Stimulated activated CD4-positive, alpha-beta T cell treated with anti-CD3 and anti-CD28 coated beads, Interleukin-1b, Interleukin-23, amount 100 ng/mL, for 24 hours (primary cell): ENCODE measurements at places on chromosomes 1 and 21.

GRCh38 chr1:110065841-110066240 lies 4.6 kb downstream of the ALX3 start:
- no peak for DNase-seq

GRCh38 chr21:42143111-42143510 lies 72.0 kb downstream of the UMODL1 start:
- no peak for DNase-seq

GRCh38 chr1:112346801-112347350 lies 49.1 kb upstream of the CTTNBP2NL start:
- DNase-seq = no peak

DNA sequence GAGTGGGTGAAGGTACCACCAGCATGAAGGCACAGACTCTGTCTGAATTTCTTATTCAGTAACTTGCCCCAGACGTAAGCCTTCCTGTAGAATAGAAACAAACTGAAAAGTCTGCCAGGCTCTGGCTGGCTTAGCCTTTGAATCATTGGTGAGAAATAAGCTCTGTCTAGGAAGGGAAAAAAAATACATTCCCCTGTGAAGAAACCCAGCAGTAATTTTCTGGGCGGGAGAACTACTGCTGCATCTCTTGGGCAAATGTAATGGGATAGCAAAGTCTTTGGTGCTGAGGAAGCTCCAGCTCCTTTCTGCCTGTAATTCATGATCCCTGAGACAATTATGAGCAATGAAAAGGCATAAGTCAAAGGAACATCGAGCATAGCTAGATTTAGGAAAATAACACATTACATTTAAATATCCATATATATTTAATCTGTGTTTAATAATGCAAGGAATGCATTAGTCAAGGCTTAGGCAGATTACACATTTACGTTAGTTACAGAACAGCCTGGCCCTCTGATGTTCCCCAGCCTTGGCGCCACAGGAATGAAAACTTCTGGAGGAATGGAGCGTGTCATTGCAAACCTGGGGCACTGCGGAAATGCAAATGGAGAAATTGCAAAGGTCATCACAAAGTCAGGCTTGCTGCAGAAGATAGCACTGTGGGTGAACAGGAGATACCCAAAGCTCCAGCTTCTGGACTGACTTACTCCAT lies 216.3 kb upstream of the CAMK1G start:
- no peak for DNase-seq

GRCh38 chr1:158289811-158290210 lies at the start of gene CD1C:
Gene CD1C (plus strand): TSS chr1:158289923. CDS start chr1:158290065, 142 bp downstream.
- no peak for DNase-seq

- no peak for DNase-seq
Measured at GRCh38 chr1:172931761-172932160, 119.0 kb downstream of the TNFSF18 start.

DNA sequence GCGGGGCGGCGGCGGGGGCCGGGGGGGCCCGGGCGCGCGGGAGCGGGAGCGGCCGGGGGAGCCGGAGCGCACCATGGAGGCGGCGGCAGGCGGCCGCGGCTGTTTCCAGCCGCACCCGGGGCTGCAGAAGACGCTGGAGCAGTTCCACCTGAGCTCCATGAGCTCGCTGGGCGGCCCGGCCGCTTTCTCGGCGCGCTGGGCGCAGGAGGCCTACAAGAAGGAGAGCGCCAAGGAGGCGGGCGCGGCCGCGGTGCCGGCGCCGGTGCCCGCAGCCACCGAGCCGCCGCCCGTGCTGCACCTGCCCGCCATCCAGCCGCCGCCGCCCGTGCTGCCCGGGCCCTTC lies 546 bp downstream of the SKI start:
- no peak for DNase-seq

- no peak for DNase-seq
Measured at GRCh38 chr1:9890224-9890731, 19.8 kb downstream of the CTNNBIP1 start.

GRCh38 chr1:82299656-82300055 lies 498.9 kb downstream of the ADGRL2 start:
- no peak for DNase-seq

DNA sequence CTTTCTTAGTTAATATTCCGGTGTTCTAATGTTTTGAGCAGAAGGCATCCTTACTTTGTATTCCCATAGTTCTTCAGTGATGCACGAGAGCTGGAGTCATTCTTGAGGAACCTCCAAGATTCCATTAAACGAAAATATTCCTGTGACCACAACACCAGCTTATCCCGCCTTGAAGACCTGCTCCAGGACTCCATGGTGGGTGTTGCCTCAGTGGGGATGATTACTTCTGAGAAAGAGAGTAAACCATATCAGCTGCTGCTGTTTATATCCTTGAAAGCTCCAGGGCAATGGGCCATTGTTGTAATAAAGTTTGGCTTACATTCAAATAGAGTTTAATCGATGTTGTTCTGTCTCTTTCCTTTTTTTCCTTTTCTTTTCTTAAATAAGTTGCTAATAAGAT lies 93.1 kb downstream of the MACF1 start:
- DNase-seq = no peak

- no peak for DNase-seq
Measured at GRCh38 chr1:49728377-49728776, 295.4 kb downstream of the AGBL4 start.

GRCh38 chr1:10682449-10683309 lies 113.8 kb downstream of the CASZ1 start:
- DNase-seq = no peak

DNA sequence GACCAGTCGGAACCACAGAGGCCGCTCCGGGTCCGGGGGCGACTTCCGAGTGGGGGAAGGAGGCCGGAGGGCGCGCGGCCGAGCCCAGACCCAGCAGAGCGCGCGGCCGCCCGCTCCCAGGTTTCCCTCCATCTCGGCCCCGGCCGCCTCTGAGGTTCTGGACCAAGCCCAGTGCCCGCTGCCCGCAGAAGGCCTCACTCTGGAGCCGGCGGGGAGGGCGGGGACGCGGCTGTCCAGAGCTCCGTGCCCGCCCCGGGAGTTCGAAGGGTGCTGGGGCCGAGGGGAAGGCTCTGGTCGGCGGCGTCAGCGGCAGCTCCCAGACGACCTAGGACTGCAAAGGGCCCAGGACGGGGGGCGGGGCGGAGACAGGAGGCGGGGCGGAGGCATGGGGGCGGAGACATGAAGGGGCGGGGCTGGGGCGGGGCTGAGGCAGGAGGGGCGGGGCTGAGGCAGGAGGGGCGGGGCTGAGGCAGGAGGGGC lies 48.0 kb upstream of the SLC19A1 start:
- DNase-seq = peak; percentile 59

DNA sequence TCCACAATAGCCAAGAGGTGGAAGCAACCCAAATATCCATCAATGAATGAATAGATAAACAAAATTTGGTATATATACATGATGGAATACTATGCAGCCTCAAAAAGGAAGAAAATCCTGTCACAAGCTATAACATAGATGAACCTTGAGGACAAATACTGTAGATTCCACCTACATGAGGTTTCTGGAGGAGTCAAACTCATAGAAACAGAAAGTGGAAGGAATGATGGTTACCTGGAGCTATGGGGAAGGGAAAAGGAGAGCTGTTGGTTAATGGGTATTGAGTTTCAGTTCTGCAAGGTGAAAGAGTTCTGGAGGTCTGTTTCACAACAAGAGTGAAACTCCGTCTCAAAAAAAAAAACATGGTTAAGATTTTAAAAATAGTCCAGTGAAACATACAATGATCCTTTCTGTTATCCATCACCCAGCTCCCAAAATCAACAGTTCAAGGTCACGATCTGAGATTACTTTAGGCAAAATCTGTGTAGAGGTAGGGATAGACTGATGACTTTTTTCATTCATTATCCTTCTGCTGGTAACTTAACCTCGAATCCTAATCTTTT lies 80.8 kb upstream of the HNRNPU start:
- no peak for DNase-seq

GRCh38 chr1:145786271-145786670 lies 37.6 kb downstream of the RNF115 start:
- no peak for DNase-seq

DNA sequence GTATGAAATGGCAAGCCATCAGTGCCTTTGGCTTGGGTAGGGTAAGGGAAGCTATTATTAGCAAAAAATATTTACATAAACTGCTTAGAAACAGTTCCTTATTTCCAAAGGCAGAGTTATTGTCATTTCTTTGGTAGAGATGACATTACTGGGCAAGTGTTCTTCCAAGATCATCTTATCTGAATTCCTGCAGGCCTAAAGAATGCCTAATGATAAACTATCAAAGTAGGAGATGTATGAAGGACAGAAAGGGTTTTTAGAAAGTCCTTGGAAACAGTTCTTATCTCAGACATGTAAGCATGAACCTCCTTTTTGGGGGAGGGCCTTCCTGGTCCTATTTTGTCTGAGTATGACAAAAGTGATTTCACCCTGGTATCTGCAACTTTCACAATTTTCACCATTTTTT lies 5.1 kb upstream of the FRRS1 start:
- DNase-seq = no peak

GRCh38 chr1:197614916-197615692 lies 160.2 kb downstream of the DENND1B start:
- no peak for DNase-seq

DNA sequence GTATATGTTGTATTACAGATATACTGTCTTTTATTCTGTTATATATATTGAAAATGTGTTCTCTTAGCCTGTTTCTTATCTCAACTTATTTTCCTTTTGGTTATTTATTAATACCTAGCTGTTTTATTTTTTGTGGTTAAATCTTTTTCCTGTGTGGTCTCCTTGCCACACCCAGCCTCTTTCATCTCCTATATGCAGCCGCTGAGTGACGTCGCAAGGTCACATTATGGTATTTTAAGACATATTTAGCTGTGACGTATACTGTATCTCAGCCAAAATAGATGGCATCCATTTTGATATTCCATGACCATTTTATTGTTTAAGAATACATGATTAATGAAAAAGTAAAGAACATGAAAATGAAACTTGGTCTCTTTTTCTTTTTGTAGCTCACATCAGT lies 29.1 kb downstream of the CENPF start:
- no peak for DNase-seq

DNA sequence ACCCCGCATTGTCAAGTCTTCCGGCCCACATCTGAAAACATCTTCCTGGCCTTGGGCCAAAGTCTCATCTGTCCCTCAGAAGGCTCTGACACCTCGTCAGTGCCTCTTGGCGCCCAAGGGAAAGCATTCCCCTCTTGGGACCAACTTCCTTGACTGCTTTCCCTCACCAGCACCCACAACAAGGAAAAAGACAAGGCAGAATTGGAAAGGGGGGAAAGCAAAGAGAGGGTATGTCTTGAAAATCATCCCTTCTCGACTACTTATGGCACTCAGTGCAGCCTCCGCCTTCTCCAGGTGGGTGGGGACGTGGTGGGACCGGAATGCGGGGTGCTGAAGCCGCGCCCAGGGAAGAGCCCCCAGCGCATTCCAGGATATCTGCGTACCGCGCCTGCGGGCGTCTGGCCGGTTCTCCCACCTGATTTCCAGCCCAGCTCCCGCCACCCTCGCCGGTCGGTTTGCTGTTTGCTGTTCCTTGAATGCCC lies 554 bp upstream of the SLC39A1 start:
- DNase-seq = no peak

GRCh38 chr1:166944186-166944967 lies 31.0 kb downstream of the ILDR2 start:
- DNase-seq = no peak

- DNase-seq = no peak
Measured at GRCh38 chr1:63411066-63411465, 43.6 kb downstream of the ALG6 start.

GRCh38 chr1:39149509-39149908 lies 55.0 kb upstream of the MACF1 start:
- no peak for DNase-seq

- no peak for DNase-seq
Measured at GRCh38 chr21:31471865-31472264, 127.8 kb upstream of the TIAM1 start.

DNA sequence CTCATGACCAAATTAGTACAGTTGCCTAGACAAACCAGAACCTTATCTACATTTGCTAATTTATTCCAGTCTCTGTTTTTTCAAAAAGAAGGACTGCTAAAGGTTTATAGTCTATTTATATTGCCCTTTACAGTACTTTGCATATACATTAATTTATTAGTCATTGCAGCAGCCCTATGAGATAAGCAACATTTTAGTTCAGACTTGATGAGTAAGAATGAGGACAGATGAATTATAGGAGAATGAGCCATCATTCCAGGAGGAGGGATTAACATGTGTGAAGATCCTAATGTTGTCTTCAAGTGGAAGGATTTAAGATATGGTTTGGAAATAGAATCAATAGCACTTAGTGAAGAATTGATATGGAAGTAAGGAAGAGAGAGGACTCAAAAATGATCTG lies 152.4 kb downstream of the KCTD3 start:
- DNase-seq = no peak

DNA sequence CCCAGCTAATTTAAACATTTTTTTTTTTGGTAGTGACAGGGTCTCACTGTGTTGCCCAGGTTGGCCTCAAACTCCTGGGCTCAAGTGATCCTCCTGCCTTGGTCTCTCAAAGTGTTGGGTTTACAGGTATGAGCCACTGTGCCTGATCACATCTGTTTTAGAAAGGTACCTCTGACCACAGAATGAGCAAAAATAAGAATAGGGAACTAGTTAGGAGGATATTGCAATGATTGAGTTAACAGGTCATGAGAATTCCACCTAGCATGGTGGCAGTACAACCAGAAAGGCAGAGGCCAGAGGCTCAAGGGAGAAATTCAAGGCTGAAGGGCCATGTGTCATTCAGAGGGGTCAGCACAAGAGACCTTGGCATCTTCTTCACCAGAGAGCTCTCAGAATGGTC lies 49.6 kb downstream of the ELAPOR1 start:
- no peak for DNase-seq

GRCh38 chr21:27043377-27043776 lies 76.5 kb upstream of the ADAMTS5 start:
- no peak for DNase-seq

DNA sequence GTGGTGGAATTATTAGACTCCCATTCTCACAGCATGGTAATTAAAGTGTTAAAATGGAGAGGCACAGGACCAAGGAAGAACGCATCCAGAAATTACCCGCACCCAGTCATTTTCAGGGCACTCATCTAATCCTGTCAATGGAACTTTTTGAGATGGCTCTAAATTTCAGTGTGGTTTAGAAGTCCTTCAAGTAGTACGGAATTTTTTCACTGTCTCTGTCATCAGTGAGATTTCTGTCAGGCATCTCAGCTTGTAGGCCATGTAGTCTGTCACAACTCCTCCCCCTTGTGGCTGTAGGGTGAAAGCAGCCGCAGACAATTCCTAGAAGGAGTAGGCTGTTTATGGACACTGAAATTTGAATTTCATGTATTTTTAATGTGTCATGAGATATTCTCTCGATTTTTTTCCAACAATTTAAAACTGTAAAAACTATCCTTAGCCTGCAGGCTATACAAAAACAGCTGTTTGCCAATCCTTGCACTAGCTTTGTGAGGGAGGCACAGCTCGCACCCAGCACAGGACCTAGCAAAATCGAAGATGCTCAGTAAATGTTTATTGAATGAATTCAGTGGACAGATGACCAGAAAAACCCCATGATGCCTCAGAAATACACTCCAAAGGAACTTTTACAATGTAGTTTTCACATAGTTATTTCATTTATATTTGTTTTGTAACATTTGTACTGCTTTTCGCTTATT lies 6.6 kb upstream of the NUP133 start:
- DNase-seq = peak; percentile 14

- DNase-seq = no peak
Measured at GRCh38 chr1:58324558-58324957, 222.0 kb downstream of the OMA1 start.

- DNase-seq = no peak
Measured at GRCh38 chr1:2833454-2834145, 32.1 kb upstream of the TTC34 start.
